ENCODE measurements at places on chromosomes 6 and 20. TPM values are rescaled to one million over a fixed set of nuclear protein-coding genes. Genes with fewer than 3 reads are reported as not detected.

VSX1 gene
- polyA plus RNA-seq: not detected

GRCh38 chr6:106724848-106725247 lies 95.5 kb downstream of the QRSL1 start:
- DNase-seq: no peak

DNA sequence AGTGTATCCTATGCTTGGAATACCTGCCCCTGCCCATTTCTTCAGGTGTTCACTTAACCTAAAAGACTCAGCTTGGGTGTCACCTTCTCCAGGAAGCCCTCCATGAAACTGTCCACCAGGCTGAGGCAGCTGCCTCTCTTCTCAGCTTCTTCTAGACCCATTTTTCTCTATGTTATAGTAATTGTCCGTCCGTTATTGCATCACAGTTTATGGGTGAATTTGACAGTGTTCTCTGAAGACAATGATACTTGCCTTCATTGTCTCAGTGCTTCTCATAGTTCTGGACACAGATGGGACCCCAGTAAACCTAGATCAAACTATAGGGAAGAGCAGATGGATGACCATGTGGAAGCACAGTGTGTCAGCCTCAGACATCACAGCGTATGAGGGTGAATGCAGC lies 238.0 kb upstream of the MOCS1 start:
- DNase-seq: no peak

- no peak for DNase-seq
These were observed 78.0 kb upstream of the SMIM8 start for GRCh38 chr6:87244380-87244779.

DNA sequence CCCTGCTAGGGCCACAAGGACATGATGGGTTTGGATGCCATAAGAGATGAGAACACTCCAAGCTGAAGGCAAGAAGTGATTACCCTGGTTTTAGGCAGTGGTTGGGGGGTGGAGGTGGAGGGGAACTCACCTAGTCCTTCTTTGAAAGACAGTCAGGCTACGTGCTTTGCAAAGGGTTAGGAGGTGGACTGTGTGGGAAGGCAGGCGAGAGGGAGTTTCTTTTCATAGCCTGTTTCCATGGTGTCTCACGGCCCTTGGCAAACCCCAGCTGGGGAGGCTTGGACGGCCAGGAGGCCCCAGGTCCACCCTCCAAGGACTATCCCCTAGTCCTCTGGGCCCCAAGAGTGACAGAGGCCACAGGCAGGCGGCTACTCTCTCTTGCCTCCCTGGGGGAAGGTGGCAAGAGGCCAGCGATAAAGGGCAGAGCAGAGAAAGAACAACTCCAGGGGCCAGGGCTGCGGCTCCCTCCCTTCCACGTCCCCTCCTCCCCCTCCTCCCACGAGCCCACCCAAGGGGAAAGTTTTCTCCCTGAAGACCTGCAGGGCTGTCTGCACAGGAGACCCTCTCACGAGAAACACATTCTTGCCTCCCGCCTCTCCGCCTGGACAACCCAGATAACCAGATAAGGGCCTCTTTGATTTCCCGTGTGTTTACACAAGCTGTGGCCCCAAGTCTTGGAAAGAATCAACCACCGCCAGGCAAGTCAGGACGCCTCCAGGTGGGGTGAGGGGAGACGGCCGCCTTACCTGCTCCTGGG lies 74.4 kb downstream of the NOL4L start:
- DNase-seq: no peak

DNA sequence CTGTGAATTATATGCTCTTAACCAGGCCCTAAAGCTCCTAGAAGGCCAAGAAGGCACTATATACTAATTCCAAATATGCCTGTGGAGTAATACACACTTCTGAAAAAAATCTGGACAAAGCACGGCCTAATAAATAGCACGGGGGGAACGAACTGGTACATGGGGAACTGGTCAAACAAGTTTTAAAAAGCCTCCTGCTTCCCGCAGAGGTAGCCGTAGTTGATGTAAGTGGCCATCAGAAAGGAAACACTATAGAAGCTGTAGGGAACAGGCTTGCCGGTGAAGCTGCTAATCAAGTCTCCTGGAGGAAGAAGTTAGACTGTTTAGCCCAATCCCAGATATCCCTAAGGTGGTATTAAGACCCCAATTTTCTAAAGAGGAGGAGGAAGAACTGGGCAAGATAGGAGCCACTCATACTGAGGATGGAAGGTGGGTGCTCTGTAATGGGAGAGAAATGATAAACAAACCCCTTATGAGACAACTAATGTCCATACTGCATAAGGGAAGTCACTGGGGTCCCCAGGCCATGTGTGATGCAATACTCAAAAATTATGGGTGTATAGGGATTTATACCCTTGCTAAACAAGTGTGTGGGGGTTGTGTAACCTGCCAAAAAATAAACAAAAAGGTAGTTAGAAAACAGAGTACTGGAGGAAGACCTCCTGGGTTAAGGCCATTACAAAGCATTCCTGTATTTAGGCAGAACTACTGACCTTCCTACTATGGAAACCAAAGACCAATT lies 27.1 kb upstream of the ZNF318 start:
- no peak for DNase-seq

DNA sequence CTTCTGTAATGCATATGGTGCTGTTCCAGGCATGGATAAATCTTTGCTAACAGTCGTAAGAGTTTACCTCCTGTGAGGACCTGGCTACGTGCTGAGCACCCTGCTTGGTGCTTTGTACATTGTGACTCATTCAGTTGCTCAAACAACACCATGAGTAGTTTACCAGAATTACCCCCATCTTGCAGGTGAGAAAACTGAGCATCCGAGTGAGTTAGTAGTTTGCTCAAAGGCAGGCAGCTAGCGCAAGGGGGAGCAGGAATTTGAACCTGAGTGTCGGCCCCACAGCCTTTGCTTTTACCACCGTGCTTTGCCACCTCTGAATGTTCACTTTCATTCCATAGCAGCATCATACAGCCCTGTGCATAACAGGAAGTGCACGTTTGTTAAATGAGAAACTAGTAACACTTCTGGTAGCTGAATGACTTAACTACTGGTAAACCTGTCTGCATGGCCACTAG lies 121.9 kb downstream of the MTHFD1L start:
- DNase-seq: no peak
